ENCODE measurements at places on chromosomes 6 and 20. TPM values are rescaled to one million over a fixed set of nuclear protein-coding genes. Genes with fewer than 3 reads are reported as not detected.

GRCh38 chr6:89566008-89566800, 72.3 kb downstream of the LYRM2 start:
- no peak overlapping the region for H3K27ac ChIP-seq
- no peak overlapping the region for H3K4me3 ChIP-seq
- H3K36me3 ChIP-seq, result no peaks in the 10 kb centered on the region
- H3K27me3 ChIP-seq, result peaks cover 13% of the 10 kb centered on the region

Gene RAET1E
- total RNA-seq, result 0.36 TPM

Gene MEP1A
- not detected for total RNA-seq

DNA sequence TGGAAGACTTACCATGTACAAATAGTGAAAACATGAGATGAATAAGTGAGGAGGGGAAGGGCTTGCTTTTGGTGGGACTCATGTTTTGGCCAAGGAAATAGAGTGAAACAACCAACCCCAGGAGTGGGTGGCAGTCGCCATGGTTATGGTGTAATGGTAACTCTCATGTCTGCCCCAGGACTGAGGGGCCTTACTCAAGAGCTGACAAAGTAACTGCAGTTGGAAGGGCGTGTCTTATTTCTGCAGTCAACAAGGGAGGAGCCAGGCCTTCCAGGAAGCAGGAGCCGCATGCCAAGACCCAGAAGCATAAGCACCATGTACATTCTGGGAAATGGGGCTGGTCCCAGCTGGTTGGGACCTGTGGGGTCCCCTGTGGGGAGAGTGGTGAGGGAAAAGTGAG, 108.5 kb downstream of the UNC5CL start:
- peaks cover 11% of the 10 kb centered on the region for H3K4me1 ChIP-seq
- no peaks in the 10 kb centered on the region for H3K36me3 ChIP-seq
- no peak overlapping the region for H3K27ac ChIP-seq
- no peak overlapping the region for H3K4me3 ChIP-seq
- peaks cover 9% of the 10 kb centered on the region for H3K27me3 ChIP-seq

DNA sequence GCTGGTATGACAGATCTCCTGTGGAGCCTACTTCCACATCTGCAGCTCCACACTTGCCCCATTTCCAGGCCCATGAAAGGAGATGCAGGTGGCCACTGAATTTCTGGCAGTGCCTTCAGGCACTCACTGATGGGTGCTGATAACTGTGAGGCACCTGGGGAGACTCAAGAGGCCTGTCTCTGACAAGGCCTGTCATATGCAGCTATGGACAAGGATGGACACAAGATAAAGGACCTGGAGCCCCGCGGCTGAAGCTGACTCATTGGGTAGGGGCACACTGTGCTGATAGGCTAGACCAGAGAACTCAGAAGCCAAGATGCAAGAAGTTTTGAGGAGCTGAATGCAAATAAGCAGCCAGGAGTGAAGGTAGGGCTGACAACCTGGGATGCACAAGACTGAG, 81.0 kb upstream of the LRFN2 start:
- no peaks in the 10 kb centered on the region for H3K4me1 ChIP-seq
- H3K27ac ChIP-seq, result no peak overlapping the region
- no peak overlapping the region for H3K4me3 ChIP-seq
- no peaks in the 10 kb centered on the region for H3K27me3 ChIP-seq

Gene PAK5
- total RNA-seq, result not detected

Gene CRISP2
- not detected for total RNA-seq

- DNase-seq, result no peak
- peaks cover 10% of the 10 kb centered on the region for H3K4me1 ChIP-seq
- no peak overlapping the region for H3K4me3 ChIP-seq
- no peaks in the 10 kb centered on the region for H3K36me3 ChIP-seq
Observed at GRCh38 chr6:21912151-21912832, 318.7 kb downstream of the SOX4 start.

- H3K27ac ChIP-seq, result peak overlapping the region; percentile 92
- DNase-seq, result no peak
- no peaks in the 10 kb centered on the region for H3K36me3 ChIP-seq
- peak overlapping the region; percentile 87 for H3K4me3 ChIP-seq
- peaks cover 23% of the 10 kb centered on the region for H3K4me1 ChIP-seq
Observed at GRCh38 chr6:4018924-4019236, 60.1 kb downstream of the FAM217A start.

DNA sequence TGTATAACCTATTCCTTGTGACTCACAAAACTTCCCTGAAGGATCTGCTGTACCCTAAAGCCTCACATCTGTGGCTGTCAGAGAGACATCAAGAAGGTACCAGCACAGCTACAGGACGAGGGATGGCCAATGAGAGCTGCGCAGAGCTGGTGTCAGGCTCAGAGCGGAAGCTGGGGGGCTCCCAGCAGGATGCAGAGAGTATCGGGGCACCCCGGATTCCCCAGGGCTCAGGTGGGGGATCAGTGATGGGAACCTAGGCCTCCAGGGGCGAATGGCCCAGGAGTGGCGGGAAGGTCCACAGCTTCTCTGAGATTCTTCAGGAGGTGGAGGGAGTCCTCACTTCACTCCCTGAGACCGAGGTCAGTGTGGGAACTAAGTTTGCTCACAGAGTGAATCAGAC, 30.9 kb upstream of the SMOC2 start:
- no peak overlapping the region for H3K4me3 ChIP-seq
- peak; percentile 46 for DNase-seq
- no peaks in the 10 kb centered on the region for H3K36me3 ChIP-seq
- H3K4me1 ChIP-seq, result no peaks in the 10 kb centered on the region

GRCh38 chr6:41376176-41376575, 40.8 kb downstream of the NCR2 start:
- H3K4me3 ChIP-seq, result no peak overlapping the region
- no peaks in the 10 kb centered on the region for H3K4me1 ChIP-seq
- H3K27ac ChIP-seq, result no peak overlapping the region
- H3K27me3 ChIP-seq, result peaks cover 67% of the 10 kb centered on the region
- no peak for DNase-seq
- no peaks in the 10 kb centered on the region for H3K36me3 ChIP-seq

DNA sequence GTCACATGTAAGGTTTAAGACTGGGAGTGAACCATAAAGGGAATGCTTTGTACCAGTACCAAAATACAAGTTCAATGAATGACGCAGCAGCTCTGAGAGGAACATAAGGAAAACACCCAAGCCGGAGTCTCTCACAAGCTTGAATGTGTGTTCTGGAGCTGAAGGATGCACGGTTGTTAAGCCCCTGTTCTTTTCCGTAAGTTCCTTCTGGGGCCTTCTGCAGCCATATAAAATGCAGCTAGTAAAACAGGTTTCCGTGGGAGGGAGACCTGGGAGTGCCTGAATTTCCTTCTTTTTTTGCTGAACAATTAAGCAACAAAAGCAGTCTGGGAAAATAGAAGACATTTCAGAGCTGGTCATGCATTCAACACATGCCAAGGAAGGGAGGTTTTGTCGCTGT, 73.2 kb upstream of the JAG1 start:
- H3K4me3 ChIP-seq, result no peak overlapping the region
- no peaks in the 10 kb centered on the region for H3K27me3 ChIP-seq
- no peaks in the 10 kb centered on the region for H3K36me3 ChIP-seq

Gene PTK6
- not detected for total RNA-seq

DNA sequence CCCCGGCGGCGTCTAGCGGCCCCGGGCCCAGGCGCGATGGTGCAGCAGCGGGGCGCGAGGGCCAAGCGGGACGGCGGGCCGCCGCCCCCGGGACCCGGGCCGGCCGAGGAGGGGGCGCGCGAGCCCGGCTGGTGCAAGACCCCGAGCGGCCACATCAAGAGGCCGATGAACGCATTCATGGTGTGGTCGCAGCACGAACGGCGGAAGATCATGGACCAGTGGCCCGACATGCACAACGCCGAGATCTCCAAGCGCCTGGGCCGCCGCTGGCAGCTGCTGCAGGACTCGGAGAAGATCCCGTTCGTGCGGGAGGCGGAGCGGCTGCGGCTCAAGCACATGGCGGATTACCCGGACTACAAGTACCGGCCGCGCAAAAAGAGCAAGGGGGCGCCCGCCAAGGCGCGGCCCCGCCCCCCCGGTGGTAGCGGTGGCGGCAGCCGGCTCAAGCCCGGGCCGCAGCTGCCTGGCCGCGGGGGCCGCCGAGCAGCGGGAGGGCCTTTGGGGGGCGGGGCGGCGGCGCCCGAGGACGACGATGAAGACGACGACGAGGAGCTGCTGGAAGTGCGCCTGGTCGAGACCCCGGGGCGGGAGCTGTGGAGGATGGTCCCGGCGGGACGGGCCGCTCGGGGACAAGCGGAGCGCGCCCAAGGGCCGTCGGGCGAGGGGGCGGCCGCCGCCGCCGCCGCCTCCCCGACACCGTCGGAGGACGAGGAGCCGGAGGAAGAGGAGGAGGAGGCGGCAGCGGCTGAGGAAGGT, 715 bp downstream of the SOX12 start:
- no peaks in the 10 kb centered on the region for H3K36me3 ChIP-seq
- peak; percentile 95 for DNase-seq
- peaks cover 30% of the 10 kb centered on the region for H3K4me1 ChIP-seq
- H3K27me3 ChIP-seq, result no peaks in the 10 kb centered on the region
- H3K4me3 ChIP-seq, result peak overlapping the region; percentile 86
- H3K27ac ChIP-seq, result no peak overlapping the region

GRCh38 chr6:117483004-117483644, 650 bp downstream of the DCBLD1 start:
- no peaks in the 10 kb centered on the region for H3K27me3 ChIP-seq
- peaks cover 24% of the 10 kb centered on the region for H3K36me3 ChIP-seq
- H3K4me3 ChIP-seq, result peak overlapping the region; percentile 91

Gene SIRPB1
- 1.2 TPM for total RNA-seq

GRCh38 chr6:20678831-20679352, 144.6 kb downstream of the CDKAL1 start:
- no peak overlapping the region for H3K4me3 ChIP-seq
- no peaks in the 10 kb centered on the region for H3K36me3 ChIP-seq
- no peak for DNase-seq
- H3K4me1 ChIP-seq, result no peaks in the 10 kb centered on the region
- no peak overlapping the region for H3K27ac ChIP-seq

DNA sequence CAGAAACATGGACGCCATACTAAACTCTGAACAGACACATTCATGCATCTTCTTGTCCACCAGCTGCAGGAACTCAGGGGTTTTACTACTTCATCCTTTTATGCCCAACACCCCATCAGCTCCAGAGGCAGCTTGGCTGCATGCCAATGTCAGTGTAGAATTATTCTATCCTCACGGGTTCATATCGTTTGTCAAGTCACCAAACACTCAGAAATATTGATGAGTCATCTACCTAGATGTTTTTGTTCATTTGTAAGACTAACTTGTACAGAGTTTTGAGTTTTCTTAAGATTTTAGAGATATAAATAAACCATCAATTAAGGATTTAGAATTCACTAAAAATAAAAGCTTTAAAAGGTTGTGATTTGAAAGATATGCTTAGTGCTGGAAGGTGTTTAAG, 590.7 kb upstream of the FLRT3 start:
- no peaks in the 10 kb centered on the region for H3K4me1 ChIP-seq
- no peaks in the 10 kb centered on the region for H3K36me3 ChIP-seq
- no peak for DNase-seq

DNA sequence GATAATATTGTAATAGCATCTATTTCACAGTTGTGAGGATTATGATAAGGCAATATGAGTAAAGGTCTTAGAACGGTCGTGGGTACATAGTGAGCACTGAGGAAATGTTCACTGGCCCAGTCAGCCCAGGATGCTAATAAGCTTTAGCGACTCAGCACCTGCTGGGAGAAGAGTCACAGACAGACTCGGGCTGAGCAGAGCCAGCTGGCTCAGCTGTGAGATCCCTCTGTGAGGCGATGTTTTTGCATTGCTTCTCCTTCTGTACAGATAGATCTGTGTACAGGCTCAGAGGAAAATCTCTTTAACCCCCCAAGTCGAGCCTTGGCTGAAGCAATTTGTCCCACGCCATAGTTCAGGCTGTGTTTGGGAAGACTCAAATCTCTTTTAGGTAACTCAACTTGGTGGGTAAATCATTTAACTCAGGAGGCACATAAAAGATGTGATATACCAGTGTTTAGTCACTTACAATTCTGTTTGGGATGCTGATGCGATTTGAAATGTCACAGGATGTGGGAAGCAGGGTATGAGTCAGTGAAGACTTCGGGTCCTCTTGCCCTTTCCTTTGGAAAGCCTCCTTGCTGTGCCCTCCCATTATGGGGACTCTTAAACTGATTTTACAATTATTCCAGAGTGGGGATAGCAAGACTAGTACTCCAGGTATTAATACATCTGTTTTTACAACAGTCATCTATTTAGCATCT, 53.1 kb downstream of the PHACTR1 start:
- H3K4me3 ChIP-seq, result no peak overlapping the region
- H3K4me1 ChIP-seq, result no peaks in the 10 kb centered on the region
- H3K27me3 ChIP-seq, result no peaks in the 10 kb centered on the region
- DNase-seq, result no peak
- H3K27ac ChIP-seq, result no peak overlapping the region

DNA sequence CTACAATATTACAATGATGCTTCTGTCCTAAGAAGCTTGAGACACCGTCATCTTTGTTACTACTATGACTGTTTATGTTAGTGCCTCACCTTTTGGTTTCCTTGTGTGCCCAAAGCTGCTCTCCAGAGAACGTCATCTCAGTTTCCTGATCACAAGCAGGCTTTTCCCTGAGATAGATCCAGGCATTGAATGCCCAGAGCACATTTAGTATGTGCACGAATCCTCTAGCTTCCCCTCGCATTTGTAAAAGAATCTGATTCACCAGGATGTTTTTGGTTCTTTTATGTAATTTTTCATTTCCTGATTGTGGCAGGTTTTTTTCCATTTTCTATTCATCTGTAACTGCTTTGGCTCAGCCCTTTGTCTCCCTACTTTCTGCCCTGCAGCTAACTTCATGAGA, 100.2 kb upstream of the TMEM181 start:
- no peaks in the 10 kb centered on the region for H3K27me3 ChIP-seq
- H3K4me3 ChIP-seq, result no peak overlapping the region
- H3K27ac ChIP-seq, result no peak overlapping the region
- H3K4me1 ChIP-seq, result peaks cover 4% of the 10 kb centered on the region
- H3K36me3 ChIP-seq, result peaks cover 6% of the 10 kb centered on the region
- no peak for DNase-seq

- no peaks in the 10 kb centered on the region for H3K36me3 ChIP-seq
- H3K27ac ChIP-seq, result peak overlapping the region; percentile 93
- H3K4me3 ChIP-seq, result no peak overlapping the region
- DNase-seq, result peak; percentile 96
- no peaks in the 10 kb centered on the region for H3K27me3 ChIP-seq
Observed at GRCh38 chr6:44041461-44042260, 85.6 kb downstream of the MRPL14 start.

DNA sequence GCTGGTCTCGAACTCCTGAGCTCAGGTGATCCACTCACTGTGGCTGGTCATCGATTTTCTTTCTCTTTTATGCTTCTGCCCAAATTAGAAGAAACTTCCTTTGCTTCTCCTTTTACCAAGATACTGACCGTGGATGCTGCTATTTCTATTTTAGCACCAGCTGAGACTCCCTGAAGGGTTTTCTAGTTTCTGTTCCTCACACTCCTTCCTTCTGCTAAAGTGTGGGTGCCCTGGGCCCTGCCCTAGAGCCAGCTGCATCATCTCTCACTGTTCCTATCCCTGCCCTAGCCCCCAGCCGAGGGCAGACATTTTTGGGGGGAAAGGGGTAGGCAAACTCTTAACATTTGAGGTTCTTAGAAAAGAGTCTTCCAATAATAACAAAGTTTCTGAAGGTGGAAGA, 6.3 kb downstream of the SMOC2 start:
- no peak overlapping the region for H3K27ac ChIP-seq
- DNase-seq, result no peak
- H3K27me3 ChIP-seq, result peaks cover 1% of the 10 kb centered on the region
- no peaks in the 10 kb centered on the region for H3K4me1 ChIP-seq

Gene GLYATL3
- total RNA-seq, result not detected
